ENCODE measurements at places on chromosomes 3 and 15. TPM values are rescaled to one million over a fixed set of nuclear protein-coding genes. Genes with fewer than 3 reads are reported as not detected.

Gene CELSR3
- 4.6 TPM for total RNA-seq

Gene CCDC32
- 12.4 TPM for total RNA-seq

Gene DNAH12
- 0.09 TPM for total RNA-seq

Gene FGF7
- total RNA-seq: not detected

Gene PLA1A
- total RNA-seq: 0.25 TPM

Gene UBR1
- total RNA-seq: 3.7 TPM

Gene SPINK8
- not detected for total RNA-seq

Gene HDAC11
- total RNA-seq: 8.2 TPM

Gene GRIP2
- 1.3 TPM for total RNA-seq

Gene MYLK
- 11.6 TPM for total RNA-seq

Gene CTXN2
- not detected for total RNA-seq

Gene TLR9
- total RNA-seq: not detected

Gene CCDC13
- 0.26 TPM for total RNA-seq

Gene ARPIN
- 11.6 TPM for total RNA-seq

Gene ARID3B
- 2.8 TPM for total RNA-seq

Gene LRRC49
- total RNA-seq: 5.7 TPM

Gene MYZAP
- 1.3 TPM for total RNA-seq

Gene VGLL3
- 10.7 TPM for total RNA-seq

Gene IL1RAP
- 4.6 TPM for total RNA-seq

Gene SEMA6D
- total RNA-seq: not detected

Gene CYP1A2
- not detected for total RNA-seq

Gene NR2C2
- 18.0 TPM for total RNA-seq

Gene SLC28A1
- total RNA-seq: not detected

Gene NOX5
- 0.24 TPM for total RNA-seq

Gene GNAT1
- 0.25 TPM for total RNA-seq

Gene BRPF1
- 18.1 TPM for total RNA-seq

Gene CLDN11
- total RNA-seq: 0.15 TPM

Gene SLC24A5
- not detected for total RNA-seq

Gene RPUSD3
- 66.3 TPM for total RNA-seq

Gene FGF12
- 0.67 TPM for total RNA-seq

Gene ECE2
- total RNA-seq: not detected

Gene CNTN4
- not detected for total RNA-seq

Gene RFX7
- total RNA-seq: 12.1 TPM

Gene EOMES
- 0.46 TPM for total RNA-seq

Gene FHIT
- total RNA-seq: 0.75 TPM

Gene NTRK3
- total RNA-seq: 24.5 TPM

Gene MESP1
- 7.2 TPM for total RNA-seq

Gene SIDT1
- 0.32 TPM for total RNA-seq

Gene LHFPL4
- total RNA-seq: 0.07 TPM

Gene SERPINI1
- 3.0 TPM for total RNA-seq

Measured in A549 treated with AZD2906 at 1 μM for 4 hours (cell line).